LHCN-M2 (cell line): ENCODE measurements at places on chromosomes 1 and 21. TPM values are rescaled to one million over a fixed set of nuclear protein-coding genes. Genes with fewer than 3 reads are reported as not detected.

The CD1C gene
- not detected in 2 replicates for total RNA-seq

The CAMSAP2 gene
- 30.8 and 35.2 TPM in 2 replicates for total RNA-seq

The RPL5 gene
- total RNA-seq = 1,275 and 1,299 TPM in 2 replicates

The FCRLB gene
- total RNA-seq = 0.64 and 0.75 TPM in 2 replicates

DNA sequence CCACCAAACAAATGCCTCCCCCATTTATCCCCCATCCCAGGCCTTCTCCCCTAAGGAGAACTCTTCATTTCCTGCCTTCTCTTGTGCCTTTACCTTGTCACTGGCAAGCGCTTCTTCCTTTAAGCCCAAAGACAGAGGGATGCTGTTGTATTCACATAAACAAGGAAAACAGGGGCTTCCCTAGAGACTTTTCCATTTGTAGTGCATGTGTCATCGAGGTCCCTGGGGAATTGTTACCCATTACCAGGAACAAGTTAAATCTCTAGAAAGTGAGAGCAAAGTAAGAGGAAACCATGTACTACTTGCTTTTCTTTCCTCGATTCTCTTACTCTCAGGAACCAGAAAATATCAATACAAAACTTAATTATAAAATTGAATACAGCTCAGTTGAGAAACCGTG, 114.4 kb upstream of the DPT start:
- peak; percentile 5 for DNase-seq

DNA sequence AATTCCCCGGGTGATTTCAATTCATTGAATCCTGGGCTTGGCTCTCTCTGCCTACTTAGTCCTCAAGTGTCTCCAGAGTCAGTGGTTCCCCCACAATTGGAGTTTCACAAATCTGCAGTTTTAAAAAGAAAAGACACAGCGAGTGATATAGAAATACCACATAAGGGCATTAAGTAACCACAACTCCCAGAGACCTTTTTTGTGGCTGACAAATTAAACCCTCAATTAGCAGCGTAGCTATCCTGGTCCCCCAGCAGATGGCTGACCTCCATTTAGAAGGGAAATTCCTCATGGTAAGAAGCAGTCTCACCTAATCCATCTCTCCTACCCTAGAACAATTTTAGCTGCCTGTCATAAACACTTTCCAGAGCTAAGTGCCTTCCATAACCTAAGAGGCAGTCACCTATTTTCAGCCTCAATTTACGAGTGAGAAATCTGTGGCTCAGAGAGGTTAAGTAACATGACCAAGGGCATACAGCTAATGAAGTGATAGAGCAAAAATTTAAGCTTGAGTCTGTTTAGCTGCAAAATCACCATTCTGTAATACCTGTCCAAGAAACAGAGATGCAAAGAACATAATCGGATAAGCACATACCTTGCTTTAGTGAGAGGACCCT, 56.0 kb upstream of the NBPF3 start:
- no peak for DNase-seq

DNA sequence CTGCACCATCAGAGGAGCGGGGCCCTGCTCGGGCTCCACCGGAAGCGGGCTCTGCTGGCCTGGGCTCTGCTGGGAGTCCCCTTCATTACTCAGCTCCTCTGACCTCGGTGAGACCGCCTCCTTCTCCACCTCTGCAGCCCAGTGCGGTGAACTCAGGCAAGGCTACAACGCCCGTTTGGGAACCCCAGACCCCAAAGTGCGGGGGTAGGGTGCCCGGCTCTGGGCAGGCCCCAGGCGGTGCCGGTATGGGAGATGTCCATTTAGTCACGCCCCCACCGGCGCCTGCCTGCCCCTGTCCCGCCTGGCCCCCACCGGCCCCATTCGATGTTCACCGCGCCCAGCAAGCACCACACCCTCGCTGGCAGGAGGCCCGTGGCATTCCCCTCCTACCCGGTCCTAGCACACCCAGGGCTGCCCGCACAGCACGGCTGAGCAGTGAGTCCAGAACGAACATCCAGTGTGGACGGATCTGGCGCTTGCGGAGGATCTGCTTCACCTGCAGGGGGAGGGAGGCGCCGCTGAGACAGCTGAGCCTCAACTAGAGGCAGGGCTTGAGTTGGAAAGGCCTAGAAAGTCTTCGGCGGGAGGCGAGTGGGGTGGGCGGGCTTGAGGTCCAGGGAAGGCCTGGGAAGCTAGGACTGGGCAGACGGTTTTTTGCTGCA, 10.0 kb downstream of the MAP3K6 start:
- DNase-seq = no peak

- no peak for DNase-seq
Measured at GRCh38 chr1:150544204-150544603, 5.0 kb upstream of the ADAMTSL4 start.
